ENCODE measurements at places on chromosomes 1 and 21.

DNA sequence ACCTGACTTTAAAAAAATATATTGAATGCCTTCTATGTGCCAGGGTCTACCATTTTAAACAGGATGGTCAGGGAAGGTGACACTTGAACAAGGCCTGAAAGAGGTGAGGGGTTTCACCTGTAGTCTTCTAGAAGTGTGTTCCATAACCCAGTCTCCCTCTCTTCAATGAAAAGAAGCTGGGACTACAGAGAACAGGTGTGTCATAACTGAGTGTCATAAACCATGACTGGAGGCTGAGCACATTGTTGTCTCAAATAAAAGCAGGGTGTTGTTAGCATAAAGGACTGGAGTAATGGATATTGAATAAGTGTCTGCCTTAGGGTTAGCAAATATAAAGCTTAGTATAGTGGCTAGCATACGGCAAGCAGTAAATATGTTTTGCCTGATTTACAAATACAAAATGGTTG is 65.4 kb downstream of the SYDE2 start:
- DNase-seq = no peak

GRCh38 chr1:115865704-115866380 is 24.9 kb upstream of the NHLH2 start:
- peak; percentile 12 for DNase-seq

DNA sequence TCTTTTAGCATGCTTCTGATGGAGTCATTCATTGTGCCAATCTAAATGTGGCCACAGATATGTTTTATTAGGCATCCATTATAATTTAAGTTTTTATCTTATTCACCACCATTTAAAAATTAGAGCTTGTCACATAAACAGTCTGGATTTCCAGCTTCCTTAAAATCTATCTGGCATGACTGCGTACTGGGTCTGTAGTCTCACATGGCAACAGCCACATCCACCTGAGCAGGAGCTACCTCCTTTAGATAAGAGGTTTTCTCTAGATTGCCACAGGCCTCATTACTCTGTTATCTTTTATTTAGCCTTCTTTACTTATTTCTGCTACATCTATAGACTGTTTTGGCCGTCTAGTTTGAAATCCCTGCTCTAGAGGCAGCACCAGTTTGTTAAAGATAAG is 29.1 kb downstream of the B3GALT2 start:
- no peak for DNase-seq

DNA sequence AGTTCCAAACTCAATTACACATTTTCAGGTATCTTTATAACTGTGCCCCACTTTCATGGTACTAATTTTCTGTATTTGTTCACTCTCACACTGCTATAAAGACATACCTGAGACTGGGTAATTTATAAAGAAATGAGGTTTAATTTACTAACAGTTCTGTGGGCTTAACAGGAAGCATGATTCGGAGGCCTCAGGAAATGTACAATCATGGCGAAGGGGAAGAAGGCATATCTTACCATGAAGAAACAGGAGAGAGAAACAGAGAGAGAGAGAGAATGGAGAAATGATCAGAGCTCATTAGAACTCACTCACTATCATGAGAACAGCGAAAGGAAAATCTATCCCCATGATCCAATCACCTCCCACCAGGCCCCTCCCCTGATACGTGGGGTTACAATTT is 874.1 kb upstream of the B3GALT2 start:
- no peak for DNase-seq

DNA sequence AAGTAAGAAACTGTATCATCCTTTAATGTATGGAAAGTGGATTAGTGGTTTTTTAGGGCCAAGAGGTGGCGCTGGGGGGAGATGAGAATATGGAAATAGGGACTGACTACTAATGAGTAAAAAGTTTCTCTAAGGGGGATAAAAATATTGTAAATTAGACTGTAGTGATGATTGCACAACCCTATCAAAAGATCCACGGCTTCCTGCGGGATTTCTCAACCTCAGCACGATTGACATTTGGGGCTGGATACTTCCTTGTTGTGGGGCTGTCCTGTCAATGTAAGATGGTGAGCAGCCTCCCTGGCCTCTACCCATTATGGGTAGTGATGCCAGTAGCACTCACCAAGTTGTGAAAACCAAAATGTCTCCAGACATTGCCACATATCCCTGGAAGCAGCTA is 36.0 kb upstream of the PRDM2 start:
- DNase-seq = no peak

DNA sequence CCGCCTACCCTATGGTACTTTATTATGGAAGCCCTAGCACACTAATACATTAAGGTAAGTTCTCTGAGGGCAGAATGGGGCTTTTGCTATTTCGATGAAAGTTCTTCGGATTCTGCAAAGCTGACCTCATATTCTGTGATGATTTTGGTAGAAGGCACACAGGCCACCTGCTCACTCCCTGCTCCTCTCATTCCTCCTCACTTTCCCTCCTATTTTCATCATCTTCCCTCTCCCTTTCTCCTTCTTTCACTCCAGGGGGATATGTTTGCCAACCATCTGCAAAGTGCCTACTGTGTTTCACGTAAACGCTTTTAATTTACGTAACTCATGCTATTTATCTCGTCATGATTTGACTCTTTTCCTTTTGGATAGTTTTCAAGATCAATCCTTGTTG is 45.0 kb upstream of the ETS2 start:
- DNase-seq = no peak

DNA sequence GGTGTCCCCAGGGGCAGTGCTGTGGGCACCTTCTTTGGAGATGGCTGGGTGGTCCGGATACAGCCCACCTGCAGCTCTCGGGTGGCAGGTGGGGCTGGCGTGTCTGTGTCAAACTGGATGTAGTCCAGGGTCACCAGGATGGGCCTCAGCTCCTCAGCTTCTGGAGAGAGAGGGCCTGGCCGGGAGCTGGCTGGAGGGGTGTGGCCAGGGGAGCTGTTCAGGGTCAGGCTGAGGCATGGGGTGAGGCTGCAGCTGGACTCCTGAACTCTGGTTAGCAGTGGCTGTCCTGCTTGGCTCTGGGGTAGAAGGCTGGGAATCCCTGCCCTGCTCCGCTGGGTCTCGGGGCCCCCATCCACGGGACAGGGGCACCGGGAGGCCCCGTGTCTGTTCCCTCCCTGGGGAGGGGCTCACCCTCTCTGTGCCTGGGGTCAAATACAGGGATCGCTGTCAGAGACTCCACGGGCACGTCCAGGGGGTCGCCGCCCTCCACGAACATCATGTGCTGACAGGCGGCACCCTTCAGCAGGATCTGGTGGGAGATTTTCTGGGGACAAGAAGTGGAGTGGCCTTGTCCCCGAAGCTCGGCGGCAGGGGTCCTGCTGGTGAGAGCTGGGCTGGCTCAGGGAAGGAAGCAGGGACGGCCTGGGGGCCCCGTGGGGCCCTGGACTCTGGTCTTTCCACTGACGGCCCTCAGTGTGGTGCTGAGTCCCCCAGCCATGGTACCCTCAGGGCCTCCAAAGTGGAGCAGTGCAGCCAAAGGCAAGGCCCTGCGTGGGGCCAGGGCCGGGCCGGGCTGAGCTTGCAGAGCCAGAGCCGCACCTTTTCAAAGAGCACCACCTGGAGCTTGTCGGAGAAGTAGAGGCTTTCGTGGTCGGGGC is 4.1 kb upstream of the TMEM52 start:
- DNase-seq = no peak

- DNase-seq = peak; percentile 9
Observed at GRCh38 chr1:217431395-217431794, 199.5 kb downstream of the GPATCH2 start.

DNA sequence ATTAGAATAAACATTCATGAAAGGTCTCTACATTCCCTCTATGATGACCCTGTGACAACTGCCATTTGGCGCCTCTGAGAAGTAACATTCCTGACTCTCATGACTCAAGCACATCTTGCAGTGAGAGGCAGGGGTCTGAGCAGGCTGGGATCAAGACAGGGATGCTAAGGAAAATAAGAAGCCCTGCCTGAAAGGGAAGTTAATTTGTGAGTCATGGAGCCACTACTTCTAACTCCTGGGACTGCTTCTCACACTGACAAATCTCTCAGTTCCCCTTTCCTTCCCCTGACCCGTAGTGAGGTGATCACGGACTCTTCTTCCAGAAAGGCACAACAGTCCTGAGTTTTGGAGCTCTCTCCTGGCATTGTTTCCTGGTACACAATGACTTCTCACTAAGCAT is 231.9 kb downstream of the TNR start:
- DNase-seq = no peak

- DNase-seq = no peak
Observed at GRCh38 chr1:10187026-10187334, 23.4 kb upstream of the KIF1B start.

GRCh38 chr1:212124690-212125582 is 89.4 kb downstream of the DTL start:
- DNase-seq = peak; percentile 9

DNA sequence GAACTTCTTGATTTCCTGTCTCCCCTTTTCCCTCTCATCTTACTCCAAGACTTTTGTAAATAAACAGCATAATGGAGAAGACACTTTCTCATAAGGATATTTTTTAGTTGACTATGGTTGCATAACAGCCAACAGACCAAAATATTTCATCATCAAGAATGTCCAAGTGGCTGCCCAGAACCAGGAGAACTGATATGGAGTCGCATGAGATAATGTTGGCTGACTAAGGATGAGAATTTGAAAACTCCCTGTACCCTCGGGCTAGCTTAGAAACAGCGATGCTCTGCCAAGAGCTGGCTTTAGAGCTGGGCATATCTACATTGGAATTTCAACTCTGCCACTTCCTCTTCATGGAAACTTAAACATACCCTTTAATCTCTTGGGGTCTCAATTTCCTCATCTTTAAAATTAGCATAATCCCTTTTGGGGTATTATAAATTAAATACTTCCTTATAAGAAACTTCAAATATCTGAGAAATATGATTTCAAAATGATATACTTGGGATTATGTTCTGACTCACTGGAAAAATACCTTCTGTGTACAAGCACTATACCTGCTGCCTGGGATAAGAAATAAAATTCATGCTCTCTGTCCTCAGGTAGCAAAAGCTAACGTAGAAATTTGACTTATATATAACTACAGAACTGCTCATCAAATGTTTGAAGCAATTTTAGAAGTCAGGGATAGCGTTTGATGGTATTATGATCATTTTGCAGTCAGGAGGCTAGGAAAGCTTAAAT is 777.3 kb downstream of the LTN1 start:
- peak; percentile 49 for DNase-seq

DNA sequence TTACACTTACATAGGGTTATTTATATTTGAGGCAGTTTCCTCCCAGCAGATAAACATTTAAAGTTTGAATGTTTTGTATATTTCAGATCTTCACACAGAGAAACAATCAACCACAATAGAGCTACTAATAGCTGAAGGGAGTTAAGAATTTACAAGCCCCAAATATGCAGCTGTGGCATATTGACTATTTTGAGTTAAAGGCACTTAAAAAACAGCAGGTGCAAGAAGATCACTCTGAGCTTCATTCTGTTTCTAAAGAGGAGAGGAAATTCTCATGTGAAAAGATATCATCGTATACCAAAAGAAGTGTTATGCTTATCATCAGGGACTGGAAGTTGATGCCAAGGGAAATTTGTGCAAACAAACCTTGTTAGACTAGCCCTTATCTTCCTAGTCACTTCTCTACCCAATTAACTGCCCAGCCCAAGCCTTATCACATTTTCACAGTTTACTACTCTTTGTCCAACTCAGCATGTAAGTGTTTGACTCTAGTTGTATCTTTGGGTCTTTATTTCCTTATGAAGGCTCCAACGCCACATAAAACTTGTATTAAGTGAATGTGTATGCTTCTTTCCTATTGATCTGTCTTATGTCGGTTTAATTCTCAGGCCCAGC is 66.3 kb upstream of the COG2 start:
- no peak for DNase-seq

DNA sequence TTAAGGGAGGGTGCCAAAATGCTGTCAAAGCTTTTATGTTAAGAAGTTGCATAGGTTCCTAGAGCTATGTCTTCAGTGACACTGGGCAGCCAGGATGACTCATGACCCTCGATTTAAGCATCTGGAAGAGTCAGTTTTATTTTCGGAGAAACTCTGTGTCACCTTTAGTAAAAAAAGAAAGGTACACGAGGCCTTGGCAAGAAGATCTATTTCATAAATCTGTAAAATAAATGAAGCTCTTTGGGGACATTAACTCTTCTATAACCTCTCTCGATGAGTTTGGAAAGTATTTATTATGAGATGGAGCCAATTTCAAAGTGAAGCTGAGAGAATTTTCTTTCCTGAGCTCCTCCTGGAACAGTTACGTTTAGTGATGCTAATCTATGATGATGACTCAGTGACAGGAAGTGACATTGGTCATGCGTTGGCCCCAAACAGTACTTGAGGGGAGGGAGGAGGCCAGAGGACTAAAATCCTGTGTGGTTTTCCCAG is 156.5 kb downstream of the HLX start:
- DNase-seq = peak; percentile 72

DNA sequence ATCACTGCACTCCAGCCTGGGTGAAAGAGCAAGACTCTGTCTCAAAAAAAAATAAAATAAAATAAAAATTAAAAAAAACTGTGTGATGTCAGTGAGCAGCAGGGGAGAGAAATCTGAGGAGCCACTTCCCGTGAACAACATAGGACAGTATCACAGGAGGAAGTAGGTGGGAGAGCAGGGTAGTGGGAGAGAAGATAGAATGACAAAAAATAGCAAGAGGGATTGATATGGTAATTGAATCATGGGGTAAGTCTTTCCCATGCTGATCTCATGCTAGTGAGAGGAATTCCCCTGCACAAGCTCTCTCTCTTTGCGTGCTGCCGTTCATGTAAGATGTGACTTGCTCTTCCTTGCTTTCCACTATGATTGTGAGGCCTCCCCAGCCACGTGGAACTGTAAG is 81.6 kb upstream of the PBX1 start:
- no peak for DNase-seq

- no peak for DNase-seq
Observed at GRCh38 chr1:3984586-3984985, 84.5 kb upstream of the C1orf174 start.

DNA sequence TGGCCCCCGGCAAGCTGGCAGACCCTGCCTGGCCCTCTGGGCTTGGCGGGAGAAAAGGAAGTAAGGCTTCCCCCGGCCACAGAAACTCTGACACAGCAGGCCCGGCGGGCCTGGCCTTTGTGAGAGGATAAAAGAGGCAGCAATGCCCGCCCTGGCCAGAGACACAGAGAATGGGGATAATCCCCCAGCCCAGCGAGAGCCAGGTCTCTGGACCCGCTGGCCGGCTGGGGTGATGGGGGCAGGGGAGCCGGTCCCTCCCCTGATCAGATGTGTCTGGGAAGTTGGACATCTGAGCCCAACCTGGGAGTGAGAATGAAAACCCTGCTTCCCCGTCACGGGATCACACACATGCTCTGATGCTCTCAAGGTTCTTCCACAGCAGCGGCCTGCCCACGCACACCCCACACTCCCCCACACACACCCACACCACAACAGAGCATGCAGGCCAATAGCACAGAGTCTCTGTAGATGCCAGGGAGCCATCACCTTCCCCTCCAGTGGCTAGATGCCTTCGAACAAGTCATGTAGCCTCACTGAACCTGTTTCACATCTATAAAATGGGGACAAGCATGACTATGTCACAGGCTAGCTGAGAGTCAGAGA is 4.2 kb downstream of the RSPO1 start:
- no peak for DNase-seq

DNA sequence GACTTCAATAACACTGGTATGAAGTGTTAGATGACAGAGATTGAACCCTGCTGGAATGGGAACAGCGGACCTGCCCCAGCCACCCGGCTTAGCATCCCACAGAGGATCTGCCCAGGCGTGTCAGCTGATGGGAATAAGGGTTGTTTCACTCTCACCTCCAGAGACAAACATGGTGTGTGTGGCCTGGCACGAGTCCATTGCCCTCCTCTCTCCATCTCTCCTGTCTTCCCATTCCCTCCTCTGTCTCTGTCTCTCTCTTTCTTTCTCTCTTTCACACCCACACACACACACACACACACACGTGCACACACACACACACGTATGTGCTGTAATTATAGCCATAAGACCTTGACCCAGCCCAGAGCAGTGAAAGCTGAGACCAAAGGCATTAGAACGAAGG is 200.2 kb downstream of the HIVEP3 start:
- DNase-seq = no peak

Data from HCEC 1CT (cell line).